Metanephros (tissue), 2 donors: ENCODE measurements at places on chromosomes 6 and 20. TPM values are rescaled to one million over a fixed set of nuclear protein-coding genes. Genes with fewer than 3 reads are reported as not detected.

Gene OOEP
- not detected for total RNA-seq

Gene ARG1
- 7.5 TPM for total RNA-seq

Gene HLA-DQB1
- total RNA-seq = 3.0 TPM

Gene VNN1
- total RNA-seq = 0.35 TPM

Gene MUC21
- not detected for total RNA-seq

Gene NOX3
- total RNA-seq = 2.1 TPM

Gene FRMD1
- total RNA-seq = 6.9 TPM

Gene B3GAT2
- total RNA-seq = 0.29 TPM

Gene VGLL2
- 3.4 TPM for total RNA-seq

Gene L3MBTL1
- total RNA-seq = 19.6 TPM

Gene ZSWIM1
- 8.3 TPM for total RNA-seq

Gene SAMD5
- total RNA-seq = 12.5 TPM

Gene LPA
- total RNA-seq = 0.06 TPM

Gene OPRL1
- 2.3 TPM for total RNA-seq

Gene LY6G6D
- total RNA-seq = not detected

Gene NKX2-2
- total RNA-seq = not detected

Gene FAM83D
- 14.1 TPM for total RNA-seq

Gene PRDM13
- total RNA-seq = not detected

Gene LTB
- total RNA-seq = 3.1 TPM
